H1 (cell line): ENCODE measurements at places on chromosomes 11 and 22. TPM values are rescaled to one million over a fixed set of nuclear protein-coding genes. Genes with fewer than 3 reads are reported as not detected.

The GGT1 gene
- 14.0 and 14.4 TPM in 2 replicates for total RNA-seq

- no peak overlapping the region for H3K4me3 ChIP-seq
- no peak for DNase-seq
- peaks cover 3% of the 10 kb centered on the region for H3K4me1 ChIP-seq
- no peaks in the 10 kb centered on the region for H3K36me3 ChIP-seq
- H3K27me3 ChIP-seq = no peaks in the 10 kb centered on the region
Observed at GRCh38 chr22:49307481-49307830, 520.2 kb downstream of the BRD1 start.

The STARD10 gene
- 23.7 and 25.3 TPM in 2 replicates for total RNA-seq

GRCh38 chr11:11931461-11932055 lies 76.9 kb downstream of the DKK3 start:
- H3K27me3 ChIP-seq = no peaks in the 10 kb centered on the region
- no peak for DNase-seq
- H3K4me3 ChIP-seq = no peak overlapping the region

- no peak overlapping the region for H3K27ac ChIP-seq
- no peak for DNase-seq
- no peak overlapping the region for H3K4me3 ChIP-seq
- no peaks in the 10 kb centered on the region; the same call in 1 of the 2 replicates for H3K4me1 ChIP-seq
- no peaks in the 10 kb centered on the region for H3K27me3 ChIP-seq
Observed at GRCh38 chr11:134521001-134521400, 109.0 kb upstream of the B3GAT1 start.

DNA sequence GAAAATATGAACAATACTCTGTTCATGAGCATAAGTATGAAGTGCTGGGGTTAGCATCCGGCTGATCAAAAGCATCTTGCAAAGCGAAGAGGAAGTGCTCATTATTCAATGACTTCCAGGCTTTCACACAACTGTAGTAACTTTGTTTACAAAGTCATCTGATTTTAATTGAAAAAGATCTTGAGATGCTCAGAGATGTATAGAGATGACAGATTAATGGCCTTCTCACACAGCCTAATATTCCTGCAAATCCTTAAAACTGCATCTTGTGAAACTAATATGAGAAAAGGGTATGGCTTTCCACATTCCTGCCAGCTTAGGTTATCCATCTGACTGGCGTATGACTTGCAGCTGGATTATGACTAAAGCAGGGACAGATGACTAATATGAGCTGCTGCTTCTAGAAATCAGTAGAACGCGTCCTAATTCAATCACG lies 125.4 kb downstream of the CASP12 start:
- H3K4me1 ChIP-seq = no peaks in the 10 kb centered on the region
- H3K27me3 ChIP-seq = no peaks in the 10 kb centered on the region
- H3K4me3 ChIP-seq = no peak overlapping the region

DNA sequence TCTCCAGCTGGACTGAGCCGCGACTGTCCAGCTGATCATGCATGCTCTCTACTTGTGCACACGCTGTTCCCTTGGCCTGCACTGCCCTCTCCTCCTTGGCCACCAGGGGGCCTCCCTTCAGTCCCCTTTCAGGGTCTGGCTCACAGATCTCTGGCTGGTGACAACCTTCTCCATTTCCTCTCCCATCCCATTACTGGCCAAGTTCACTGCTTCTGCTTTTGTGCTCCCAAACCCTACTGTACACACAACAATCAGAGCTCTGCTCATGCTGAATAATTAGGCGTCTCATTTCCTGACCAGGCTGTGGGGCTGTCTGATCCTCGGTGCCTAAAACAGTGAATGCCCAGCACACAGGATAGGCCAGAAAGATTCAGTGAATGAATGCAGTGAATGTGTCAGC lies 224.0 kb upstream of the NARS2 start:
- no peak overlapping the region for H3K27ac ChIP-seq
- H3K4me1 ChIP-seq = no peaks in the 10 kb centered on the region
- no peak overlapping the region for H3K4me3 ChIP-seq
- H3K36me3 ChIP-seq = no peaks in the 10 kb centered on the region
- peak; percentile 34 for DNase-seq

DNA sequence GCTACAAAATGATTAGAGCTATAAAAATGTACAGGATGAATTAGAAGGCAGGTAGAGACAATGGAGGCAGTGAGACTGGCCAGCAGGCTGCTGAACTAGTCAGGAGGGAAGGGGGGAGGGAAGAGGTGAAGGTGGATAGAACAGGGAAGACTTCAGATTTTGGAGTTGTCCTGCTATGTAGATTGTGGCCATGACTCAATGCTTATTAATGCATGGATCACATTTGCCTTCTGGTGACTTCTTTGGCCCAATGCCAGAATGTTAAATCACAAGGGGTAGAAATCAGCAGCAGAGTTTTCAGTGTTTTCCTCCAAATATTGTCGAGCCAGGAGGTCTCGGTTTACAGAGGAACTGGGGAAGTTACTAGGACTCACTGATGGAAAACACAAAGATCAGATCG lies 346.6 kb downstream of the AASDHPPT start:
- H3K36me3 ChIP-seq = no peaks in the 10 kb centered on the region
- no peak overlapping the region for H3K4me3 ChIP-seq
- H3K27ac ChIP-seq = no peak overlapping the region
- DNase-seq = no peak
- H3K27me3 ChIP-seq = no peaks in the 10 kb centered on the region
- no peaks in the 10 kb centered on the region for H3K4me1 ChIP-seq

GRCh38 chr11:37223962-37224361 lies 625.9 kb upstream of the RAG2 start:
- H3K36me3 ChIP-seq = no peaks in the 10 kb centered on the region
- no peak overlapping the region for H3K27ac ChIP-seq
- H3K27me3 ChIP-seq = no peaks in the 10 kb centered on the region
- H3K4me3 ChIP-seq = no peak overlapping the region

The ASPHD2 gene
- 11.0 and 11.1 TPM in 2 replicates for total RNA-seq

DNA sequence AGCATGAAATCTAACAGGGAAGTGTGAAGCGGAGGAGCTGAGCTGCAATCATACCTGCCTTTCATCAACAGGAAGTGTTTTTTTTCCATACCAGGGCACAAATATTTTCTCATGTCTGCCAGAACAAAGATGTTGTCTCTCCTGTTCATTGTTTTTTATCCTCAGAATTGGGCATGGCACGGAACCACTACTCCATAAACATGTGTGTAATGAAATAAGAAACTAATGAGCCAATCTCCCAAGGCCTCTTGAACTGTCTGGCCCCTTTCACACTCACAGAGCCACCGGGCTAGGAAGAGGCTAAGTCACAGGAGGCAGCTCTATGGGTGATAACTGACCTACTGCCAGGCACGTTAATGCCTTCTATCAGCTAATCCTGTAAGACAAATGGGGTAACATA lies 124.4 kb downstream of the ETS1 start:
- no peak for DNase-seq
- H3K36me3 ChIP-seq = no peaks in the 10 kb centered on the region
- no peaks in the 10 kb centered on the region for H3K4me1 ChIP-seq
- H3K27me3 ChIP-seq = no peaks in the 10 kb centered on the region
- no peak overlapping the region for H3K4me3 ChIP-seq

The LMO1 gene
- total RNA-seq = not detected in 2 replicates

GRCh38 chr22:19478045-19478900 lies 720 bp downstream of the UFD1 start:
- H3K4me1 ChIP-seq = no peaks in the 10 kb centered on the region
- peak overlapping the region; percentile 67 for H3K27ac ChIP-seq
- peak overlapping the region; percentile 94 for H3K4me3 ChIP-seq
- DNase-seq = no peak
- H3K27me3 ChIP-seq = no peaks in the 10 kb centered on the region
